Stimulated activated CD8-positive, alpha-beta memory T cell treated with anti-CD3 and anti-CD28 coated beads, Interleukin-4, amount 100 ng/mL, for 1 hour (primary cell): ENCODE measurements at places on chromosomes 16 and 17.

GRCh38 chr17:56521414-56522141, 71.9 kb upstream of the NOG start:
- no peak for DNase-seq

GRCh38 chr16:17101646-17102045, 369.1 kb downstream of the XYLT1 start:
- no peak for DNase-seq

DNA sequence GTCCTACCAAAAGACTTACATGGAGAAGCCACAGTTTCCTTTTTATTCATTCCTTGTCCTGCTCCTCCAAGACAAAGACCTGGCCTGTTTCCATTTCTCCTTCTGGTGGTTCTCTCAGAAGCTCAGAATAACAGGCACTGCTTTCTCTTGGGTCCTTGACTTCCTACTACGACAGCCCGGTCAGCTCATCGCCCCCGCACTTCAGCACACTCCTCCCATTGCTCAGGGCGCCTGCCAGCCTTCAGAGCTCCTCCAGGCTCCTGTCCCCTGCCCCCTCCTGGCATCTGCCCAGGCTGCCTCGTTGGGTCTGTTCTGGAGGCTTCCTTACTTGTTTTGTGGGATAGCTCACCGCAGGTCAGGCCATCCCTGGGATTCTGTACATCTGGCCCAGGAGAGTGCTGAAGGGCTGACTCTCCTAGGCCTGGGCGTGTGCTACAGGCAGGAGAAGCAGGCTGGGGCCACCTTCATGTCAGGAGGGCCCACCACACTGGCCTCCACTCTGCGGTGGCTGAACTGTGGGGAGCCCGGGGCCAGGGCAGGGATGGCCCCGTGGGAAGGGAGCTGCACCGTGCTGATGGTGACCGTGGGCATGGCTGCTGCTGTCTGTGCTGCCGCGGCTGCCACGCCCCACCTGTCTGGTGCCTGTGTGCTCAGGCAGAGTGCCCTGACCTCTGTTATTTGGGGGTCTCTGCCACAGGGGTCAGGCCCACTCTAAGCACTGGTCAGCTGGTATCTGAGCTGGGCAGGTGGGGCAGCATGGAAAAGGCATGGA, 17.7 kb downstream of the TCF25 start:
- DNase-seq, result no peak

GRCh38 chr17:31564883-31565301, 173.4 kb downstream of the RAB11FIP4 start:
- DNase-seq, result no peak

- no peak for DNase-seq
These were observed 6.9 kb downstream of the CREBBP start for GRCh38 chr16:3873482-3874173.

DNA sequence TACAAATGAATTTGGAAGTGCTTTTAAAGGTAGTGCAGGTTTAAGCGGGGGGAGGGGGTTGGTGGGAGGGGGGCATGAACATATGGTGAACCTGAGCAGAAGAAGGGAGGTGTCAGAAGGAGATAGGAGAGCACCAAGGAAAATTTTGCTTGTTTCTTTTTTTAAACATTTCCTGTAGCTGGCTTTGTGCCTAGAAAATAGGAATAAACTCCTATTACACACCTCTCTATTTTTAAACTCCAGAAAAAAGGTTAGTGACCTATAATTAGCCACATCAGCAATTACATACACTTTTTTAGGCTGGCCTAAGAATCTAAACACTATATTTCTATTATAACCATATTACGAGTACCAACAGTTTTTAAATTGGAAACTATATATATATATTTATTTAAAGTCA, 159.1 kb downstream of the SKAP1 start:
- DNase-seq, result no peak

- DNase-seq, result no peak
These were observed 10.3 kb upstream of the DLX4 start for GRCh38 chr17:49958723-49959122.

- no peak for DNase-seq
These were observed 89.9 kb downstream of the MYH11 start for GRCh38 chr16:15766918-15767317.

DNA sequence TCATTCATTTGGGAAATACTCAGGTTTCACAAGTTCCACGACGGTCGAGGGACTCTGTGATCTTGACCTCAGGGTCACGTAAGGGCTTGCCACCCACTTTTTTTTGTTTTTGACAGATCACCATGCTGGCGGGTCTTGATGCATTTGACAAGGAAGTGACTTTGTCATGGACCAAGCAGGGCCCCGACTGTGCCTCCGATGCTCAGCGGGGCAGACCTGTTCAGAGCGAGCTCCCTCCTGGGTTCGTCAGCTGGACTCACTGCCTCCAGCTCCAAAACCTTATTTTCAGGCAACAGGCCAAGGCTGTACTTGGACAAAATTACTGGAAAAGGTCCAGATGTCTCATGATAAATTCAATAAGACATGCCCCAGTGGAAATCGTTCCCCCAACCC, 9.0 kb upstream of the CLEC18A start:
- DNase-seq, result no peak

DNA sequence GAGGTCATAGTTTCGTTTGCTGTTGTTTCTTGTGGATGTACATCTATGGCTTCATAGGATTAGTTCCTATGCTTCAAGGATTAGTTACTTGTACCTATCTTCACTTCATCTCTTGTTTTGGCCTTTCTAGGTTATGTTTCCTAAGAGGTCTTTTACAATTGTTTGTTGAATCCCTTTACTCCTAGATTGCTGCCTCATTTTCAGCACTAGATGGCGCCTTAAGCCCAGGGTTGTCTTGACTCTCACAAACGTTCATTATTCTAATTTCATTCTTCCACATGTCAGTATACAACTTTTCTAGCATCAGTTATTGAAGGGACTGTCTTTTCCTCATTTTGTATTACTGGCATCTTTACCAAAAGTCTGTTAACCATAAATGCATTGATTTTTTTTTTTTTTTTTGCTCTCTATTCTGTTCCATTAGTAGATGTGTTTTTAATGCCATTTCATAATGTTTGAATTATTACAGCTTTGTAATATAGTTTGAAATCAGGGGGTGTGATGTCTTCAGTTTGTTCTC, 45.0 kb upstream of the NACA2 start:
- DNase-seq, result no peak

GRCh38 chr16:24728891-24729242, 584 bp upstream of the TNRC6A start:
- no peak for DNase-seq

DNA sequence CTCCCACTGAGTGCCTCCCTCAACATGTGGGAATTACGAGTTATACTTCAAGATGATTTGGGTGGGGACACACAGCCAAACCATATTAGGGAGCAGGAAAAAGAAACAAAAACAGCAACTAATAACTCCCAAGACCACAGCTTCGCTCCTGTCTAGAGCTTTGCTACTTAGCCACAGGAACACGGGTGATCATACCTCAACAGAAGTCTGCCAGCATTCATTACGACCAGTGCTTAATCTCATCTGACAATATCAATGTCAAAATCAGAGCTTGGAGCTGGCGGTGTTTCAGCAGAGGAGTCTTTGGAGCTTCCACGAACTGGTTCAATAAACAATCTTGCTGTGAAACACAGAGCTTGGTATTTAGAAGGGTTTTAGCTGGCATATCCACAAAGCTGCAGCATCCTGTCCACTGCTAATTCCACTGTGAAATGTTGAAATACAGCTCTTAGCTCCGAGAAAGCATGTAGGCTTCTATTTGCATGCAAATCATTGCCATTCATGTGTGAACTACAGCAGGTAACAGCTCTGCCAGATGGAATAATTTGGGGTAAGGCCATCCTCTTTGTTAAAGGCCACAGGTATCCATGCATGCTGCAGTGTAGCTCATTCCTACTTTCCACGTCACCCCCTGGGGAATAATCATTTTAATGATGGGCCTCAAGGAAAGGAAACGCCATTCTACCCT, 128.4 kb upstream of the GOT2 start:
- DNase-seq, result no peak

- no peak for DNase-seq
These were observed 376.1 kb downstream of the SEC14L1 start for GRCh38 chr17:77516902-77517301.

- DNase-seq, result no peak
These were observed 60.6 kb downstream of the HLF start for GRCh38 chr17:55325406-55325805.

DNA sequence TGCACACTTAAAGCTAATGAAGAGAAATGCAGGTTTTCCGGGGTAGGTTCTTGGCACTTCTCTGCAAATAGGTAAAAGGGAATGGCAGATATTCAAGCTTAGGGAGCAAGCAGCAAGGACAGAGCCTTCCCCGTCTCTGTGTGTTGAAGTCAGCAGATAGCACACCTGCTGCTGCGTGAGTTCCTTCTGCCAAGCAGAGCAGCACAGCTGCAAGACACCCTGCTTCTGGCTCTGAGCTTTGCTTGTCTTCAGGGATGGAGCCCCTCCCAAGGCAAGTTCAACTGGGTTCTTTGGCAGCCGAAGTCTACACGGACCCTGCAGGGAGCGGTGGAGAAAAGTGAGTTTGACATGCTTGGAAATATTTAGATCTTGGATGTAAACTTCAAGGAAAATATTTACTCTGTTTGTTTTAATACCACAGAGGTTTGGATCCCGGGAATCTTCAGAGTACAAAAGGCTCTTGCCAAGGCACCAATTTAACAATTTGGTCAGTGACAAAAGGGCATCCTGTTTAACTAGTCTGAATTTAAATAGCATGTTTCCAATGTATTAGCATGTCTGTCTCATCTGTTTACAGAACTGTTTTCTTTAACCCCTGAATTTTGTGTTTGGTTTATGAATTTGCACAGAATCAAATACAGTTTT, 113.4 kb upstream of the KCNJ16 start:
- DNase-seq, result no peak

DNA sequence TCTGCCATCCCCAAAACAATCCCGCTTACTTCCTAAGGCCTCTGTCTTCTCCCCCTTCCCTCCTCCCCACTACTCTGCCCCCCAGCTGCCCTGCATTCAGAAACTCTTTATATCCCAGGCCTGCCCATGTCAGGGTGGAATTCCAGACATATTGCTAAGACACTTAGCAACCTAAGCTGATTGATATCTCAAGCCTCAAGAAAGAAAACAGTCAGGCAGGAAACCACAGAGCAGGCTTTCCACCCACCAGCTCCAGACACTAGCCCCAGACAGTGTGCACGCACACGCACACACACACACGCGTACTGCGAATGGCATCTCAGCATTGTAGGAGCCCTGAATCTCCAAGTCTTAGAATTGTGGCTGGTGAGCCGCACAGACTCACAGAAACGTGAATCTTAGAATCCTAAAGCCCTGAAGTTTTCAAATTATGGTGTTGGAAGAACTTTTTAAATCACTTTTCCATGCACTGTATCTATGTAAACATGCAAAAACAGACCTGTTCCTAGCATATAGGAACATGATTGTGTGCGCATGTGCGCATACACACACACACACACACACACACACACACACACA, 8.8 kb upstream of the LPCAT2 start:
- no peak for DNase-seq

DNA sequence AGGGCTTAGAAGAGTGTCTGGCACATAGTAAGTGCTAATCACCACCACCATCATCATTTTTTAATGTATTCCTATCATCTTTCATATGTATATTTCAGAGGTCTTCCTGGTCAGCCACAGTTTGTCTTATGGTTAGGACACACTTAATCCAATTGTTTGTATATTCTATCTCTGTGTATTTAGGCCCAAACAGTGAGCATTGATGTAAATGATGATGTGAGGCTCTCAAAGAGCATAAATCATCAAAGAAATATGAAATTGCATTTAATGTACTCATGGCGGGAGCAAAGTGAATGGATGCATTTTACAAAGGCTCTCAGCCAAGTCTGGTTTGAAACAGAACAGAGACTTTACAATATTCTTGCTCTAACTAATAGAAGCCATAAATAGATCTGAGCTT, 24.1 kb upstream of the MPHOSPH6 start:
- DNase-seq, result no peak

DNA sequence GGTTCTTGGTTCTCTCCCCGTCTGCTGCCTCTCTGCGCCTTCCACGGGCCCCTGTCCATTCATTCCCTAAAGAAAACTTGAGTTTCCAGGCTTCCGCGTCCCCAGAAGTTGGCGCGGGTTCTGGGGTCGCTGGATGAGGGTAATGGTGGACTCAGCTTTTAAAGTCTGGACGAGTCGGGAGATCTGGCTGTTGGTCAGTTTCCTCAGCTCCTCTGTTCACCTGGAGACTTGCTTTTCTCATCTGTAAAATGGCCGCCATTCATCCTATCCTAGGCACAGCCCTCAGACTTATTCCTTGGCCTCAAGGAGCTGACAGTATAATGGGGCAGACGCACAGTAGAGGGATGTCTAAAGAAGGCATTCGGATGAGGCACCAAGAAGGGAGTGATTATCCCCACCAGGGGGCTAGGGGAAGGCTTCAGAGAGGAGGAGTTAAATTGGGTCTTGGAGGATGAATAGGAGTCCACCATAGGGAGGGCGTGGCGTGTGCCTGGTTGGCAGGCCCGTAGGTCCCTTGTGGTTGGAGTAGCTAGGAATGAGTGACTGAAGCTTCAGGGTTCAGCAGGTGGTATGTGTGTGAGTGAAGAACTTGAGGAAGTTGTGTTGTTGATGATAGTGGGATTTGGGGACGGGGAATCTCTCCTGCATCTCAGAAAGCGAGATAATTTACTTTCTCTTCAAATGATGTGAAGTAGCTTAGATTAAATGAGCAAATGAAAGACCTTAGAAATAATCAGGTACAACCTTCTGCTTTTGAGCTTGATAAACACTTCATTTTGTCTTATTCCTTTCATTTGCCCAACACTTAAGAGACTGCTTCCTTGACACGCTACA, 652 bp downstream of the VPS35L start:
- no peak for DNase-seq

- DNase-seq, result no peak
These were observed 679.5 kb downstream of the KCNJ2 start for GRCh38 chr17:70848785-70849184.

DNA sequence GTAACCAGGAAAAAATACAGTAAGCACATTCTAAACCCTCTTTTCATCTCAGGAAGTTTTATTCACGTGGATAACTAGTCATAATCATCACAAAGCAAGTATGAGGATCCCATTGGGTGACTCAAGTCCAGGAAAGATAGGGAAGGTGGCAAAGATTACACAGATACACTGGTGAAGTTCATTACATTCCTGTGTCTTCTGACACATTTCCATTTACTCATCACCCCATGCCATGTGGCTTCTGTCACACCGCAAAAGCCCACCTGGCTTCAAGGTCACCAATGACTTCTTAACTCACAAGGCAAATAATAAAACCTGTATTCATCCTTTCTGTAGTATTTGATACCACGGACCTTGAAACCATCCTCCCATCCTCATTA, 17.0 kb downstream of the HS3ST3A1 start:
- no peak for DNase-seq

GRCh38 chr17:40139566-40140058, 725 bp upstream of the CASC3 start:
- no peak for DNase-seq

- DNase-seq, result no peak
These were observed 18.6 kb downstream of the CDH16 start for GRCh38 chr16:66899945-66900710.

- DNase-seq, result no peak
These were observed 358.3 kb downstream of the SOX9 start for GRCh38 chr17:72479113-72479512.

- no peak for DNase-seq
These were observed 17.6 kb downstream of the RAPGEFL1 start for GRCh38 chr17:40194821-40195220.

- DNase-seq, result no peak
These were observed 43.9 kb downstream of the TRARG1 start for GRCh38 chr17:1323336-1323735.
